Naive thymus-derived CD8-positive, alpha-beta T cell (primary cell): ENCODE measurements at places on chromosomes 13 and 19. TPM values are rescaled to one million over a fixed set of nuclear protein-coding genes. Genes with fewer than 3 reads are reported as not detected.

DNA sequence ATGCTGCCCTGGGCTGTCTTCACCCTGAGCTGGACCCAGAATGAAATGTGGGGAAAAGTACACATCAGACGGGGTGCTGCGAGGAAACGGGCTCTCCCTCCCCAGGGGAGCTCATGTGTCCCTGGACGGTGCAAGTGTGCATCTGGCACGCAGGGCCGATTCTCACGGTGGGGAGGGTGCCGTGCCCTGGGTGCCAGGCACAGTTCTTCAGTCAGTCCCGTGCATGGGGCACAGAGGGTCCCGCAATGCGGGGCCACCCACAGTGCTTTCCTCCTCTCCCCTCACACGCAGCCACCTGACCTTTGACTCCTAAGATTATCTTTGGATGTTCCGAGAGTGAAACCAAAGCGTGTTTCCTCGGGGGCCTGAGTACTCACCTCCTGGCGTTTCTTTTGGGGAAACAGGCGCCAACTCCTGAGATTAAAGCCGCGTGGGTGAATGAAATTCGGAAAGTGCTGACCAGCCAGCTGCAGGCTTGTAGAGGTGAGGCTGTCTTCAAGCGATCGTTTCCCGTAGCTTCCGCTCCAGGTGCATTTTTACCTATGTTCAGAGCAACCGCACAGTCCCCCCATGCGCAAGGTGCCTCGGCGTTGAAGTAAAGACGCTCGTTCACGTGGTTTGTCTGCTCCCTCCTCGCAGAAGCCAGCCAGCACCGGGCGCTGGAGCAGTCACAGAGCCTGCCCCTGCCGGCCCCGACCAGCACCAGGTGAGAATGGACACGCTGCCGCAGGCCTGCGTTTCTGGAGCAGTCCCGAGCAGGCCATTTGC, 17.5 kb upstream of the F7 start:
- DNase-seq, result no peak
- H3K36me3 ChIP-seq, result peaks cover 7% of the 10 kb centered on the region
- no peaks in the 10 kb centered on the region for H3K4me1 ChIP-seq
- H3K27me3 ChIP-seq, result no peaks in the 10 kb centered on the region
- no peak overlapping the region for H3K27ac ChIP-seq

DNA sequence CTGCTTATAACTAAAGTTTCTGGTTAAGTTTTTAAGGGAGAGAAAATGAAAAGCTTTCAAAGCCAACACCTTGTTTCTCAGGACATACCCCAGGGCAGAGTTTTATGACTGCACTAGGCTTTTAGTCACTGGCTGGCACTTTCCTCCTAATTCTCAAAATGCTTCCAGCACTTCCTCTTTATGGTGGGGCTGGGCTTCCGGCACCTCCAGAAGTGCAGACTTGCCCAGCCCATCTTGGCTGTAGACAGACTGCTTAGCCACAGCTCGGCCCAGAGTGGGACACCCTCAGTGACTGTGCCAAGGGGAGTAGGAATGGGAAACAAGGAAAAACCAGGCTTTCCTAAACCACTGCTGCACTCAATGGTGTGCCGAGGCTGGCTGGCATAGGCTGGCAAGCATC, 23.2 kb upstream of the GTF3A start:
- no peaks in the 10 kb centered on the region for H3K36me3 ChIP-seq
- H3K4me3 ChIP-seq, result no peak overlapping the region
- no peaks in the 10 kb centered on the region for H3K4me1 ChIP-seq
- no peak for DNase-seq
- peaks cover 2% of the 10 kb centered on the region for H3K27me3 ChIP-seq
- H3K27ac ChIP-seq, result no peak overlapping the region

DNA sequence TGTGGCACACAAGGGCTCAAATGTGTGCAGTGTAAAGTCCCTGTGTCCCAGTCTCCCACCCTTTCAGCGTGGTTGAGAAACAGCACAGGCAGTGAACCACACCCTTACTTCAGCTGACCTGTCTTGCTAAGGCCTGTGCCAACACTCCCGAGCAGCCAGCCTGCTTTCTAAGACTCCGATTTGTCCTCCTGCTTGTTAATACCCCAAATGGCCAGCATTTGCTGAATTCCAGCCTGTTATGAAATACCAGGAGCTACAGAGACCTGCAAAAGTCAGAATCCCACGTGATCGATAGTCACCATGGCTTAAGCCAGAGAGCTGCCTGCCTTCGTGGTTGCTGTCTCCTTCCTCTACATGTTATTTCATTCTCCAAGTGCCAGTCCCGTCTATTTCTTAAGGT, 200.5 kb downstream of the FGF9 start:
- DNase-seq, result no peak
- no peaks in the 10 kb centered on the region for H3K4me1 ChIP-seq
- H3K4me3 ChIP-seq, result no peak overlapping the region
- H3K27me3 ChIP-seq, result no peaks in the 10 kb centered on the region

DNA sequence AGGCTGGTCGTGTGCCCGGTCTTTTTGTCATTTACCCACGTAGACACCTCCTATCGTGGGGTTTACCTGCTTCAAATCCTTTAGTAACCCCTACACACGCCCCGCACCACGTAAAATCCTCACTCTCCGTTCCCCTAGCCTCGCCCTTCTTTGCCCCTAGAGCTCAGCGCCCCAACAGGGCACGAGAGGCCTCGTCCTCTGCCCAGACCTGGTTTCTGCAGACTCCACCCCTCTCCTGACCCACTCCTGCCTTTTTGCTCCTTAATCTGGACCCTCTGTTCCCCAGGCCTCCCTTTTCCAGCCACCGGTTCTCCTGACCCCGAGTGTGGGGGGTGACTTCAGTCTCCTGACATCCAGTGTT, 412 bp downstream of the ZNF528 start:
- peak overlapping the region; percentile 96 for H3K27ac ChIP-seq
- peak overlapping the region; percentile 90 for H3K4me3 ChIP-seq
- H3K27me3 ChIP-seq, result no peaks in the 10 kb centered on the region
- H3K4me1 ChIP-seq, result peaks cover 13% of the 10 kb centered on the region

The ZSCAN4 gene
- not detected for total RNA-seq
